ENCODE measurements at places on chromosomes 3 and 15. TPM values are rescaled to one million over a fixed set of nuclear protein-coding genes. Genes with fewer than 3 reads are reported as not detected.
A peak's percentile ranks its signal among the peaks of the same experiment; 100 is the strongest.

GRCh38 chr15:68570974-68571373 is 7.8 kb upstream of the CORO2B start:
- H3K4me3 ChIP-seq: no peak overlapping the region
- no peaks in the 10 kb centered on the region for H3K36me3 ChIP-seq
- H3K27me3 ChIP-seq: no peaks in the 10 kb centered on the region
- H3K4me1 ChIP-seq: no peaks in the 10 kb centered on the region
- no peak overlapping the region for H3K27ac ChIP-seq
- DNase-seq: no peak

DNA sequence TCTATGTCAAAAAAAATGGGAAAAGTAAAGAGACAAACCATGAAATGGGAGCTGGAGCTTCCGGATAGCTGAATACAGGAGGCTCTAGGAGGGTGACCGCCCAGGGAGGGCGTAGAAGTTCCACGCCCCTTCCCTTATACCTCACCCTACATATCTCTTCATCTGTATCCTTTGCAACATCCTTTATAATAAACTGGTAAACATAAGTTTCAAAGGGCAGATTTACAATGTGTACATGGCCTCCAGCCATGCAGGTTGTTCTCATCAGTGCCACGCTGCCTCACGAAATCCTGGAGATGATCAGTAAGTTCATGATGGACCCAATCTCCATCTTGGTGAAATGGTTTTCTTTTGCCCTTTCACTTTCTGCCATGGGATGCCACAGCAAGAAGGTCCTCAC is 121.8 kb downstream of the OSBPL10 start:
- H3K27ac ChIP-seq: no peak overlapping the region
- DNase-seq: no peak
- H3K4me1 ChIP-seq: no peaks in the 10 kb centered on the region
- H3K4me3 ChIP-seq: no peak overlapping the region

GRCh38 chr3:49806850-49807249 is 3.8 kb downstream of the INKA1 start:
- H3K27me3 ChIP-seq: peaks cover 7% of the 10 kb centered on the region
- no peak overlapping the region for H3K4me3 ChIP-seq
- H3K27ac ChIP-seq: no peak overlapping the region
- H3K4me1 ChIP-seq: peaks cover 5% of the 10 kb centered on the region
- no peak for DNase-seq

- no peaks in the 10 kb centered on the region for H3K27me3 ChIP-seq
- DNase-seq: no peak
- no peak overlapping the region for H3K4me3 ChIP-seq
- H3K27ac ChIP-seq: no peak overlapping the region
- no peaks in the 10 kb centered on the region for H3K36me3 ChIP-seq
Observed at GRCh38 chr3:99118381-99118780, 216.9 kb upstream of the DCBLD2 start.

GRCh38 chr15:62584301-62585235 is 419.5 kb upstream of the C2CD4B start:
- DNase-seq: no peak
- peaks cover 3% of the 10 kb centered on the region for H3K4me1 ChIP-seq
- H3K4me3 ChIP-seq: no peak overlapping the region

DNA sequence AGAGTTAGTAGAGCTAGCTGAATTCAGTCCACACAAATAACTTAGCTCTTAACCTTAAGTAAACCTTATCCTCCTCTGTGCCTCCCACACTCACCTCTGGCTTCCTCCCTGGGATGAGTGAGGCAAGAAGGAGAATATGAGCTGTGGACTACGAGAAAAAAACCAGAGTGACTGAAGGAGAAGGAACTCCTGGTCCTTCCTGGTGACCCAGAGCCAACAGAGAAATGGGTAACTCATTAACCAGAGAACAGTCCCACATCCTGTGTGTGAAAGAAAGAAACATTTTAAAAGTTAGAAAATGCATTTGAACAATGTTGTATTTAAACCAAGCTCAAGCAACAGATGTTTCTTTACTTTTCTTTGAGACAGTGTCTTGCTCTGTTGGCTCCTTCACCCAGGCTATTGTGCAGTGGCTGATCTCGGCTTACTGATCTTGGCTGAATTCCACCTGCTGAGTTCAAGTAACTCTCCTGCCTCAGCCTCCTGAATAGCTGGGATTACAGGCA is 27.5 kb upstream of the FAM81A start:
- no peak overlapping the region for H3K4me3 ChIP-seq
- no peaks in the 10 kb centered on the region for H3K27me3 ChIP-seq
- peak overlapping the region; percentile 75 for H3K27ac ChIP-seq
- H3K4me1 ChIP-seq: no peaks in the 10 kb centered on the region
- no peaks in the 10 kb centered on the region for H3K36me3 ChIP-seq

GRCh38 chr15:58760385-58761009 is 10.6 kb upstream of the MINDY2 start:
- no peak overlapping the region for H3K27ac ChIP-seq
- no peaks in the 10 kb centered on the region for H3K27me3 ChIP-seq
- no peak for DNase-seq

DNA sequence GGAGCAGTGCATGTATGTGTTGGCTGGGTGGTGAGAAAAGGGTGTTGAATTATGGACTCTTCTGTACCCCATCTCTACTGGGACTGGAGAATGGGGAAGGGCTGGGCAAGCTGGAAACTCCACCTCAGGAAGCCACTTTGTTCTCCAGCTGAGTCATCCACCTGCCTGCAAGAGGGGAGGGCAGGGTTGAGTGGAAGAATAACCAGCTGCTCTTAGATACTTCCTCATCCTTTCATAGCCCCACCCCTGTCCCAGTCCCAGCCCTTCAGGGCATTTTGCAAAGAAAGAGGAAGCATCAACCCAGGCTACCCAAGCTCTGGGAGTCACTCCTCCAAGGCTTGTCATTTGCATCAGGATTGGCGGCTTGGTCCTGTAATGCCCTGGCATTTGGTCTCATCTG is 33.1 kb downstream of the RAB11A start:
- no peaks in the 10 kb centered on the region for H3K4me1 ChIP-seq
- no peaks in the 10 kb centered on the region for H3K27me3 ChIP-seq
- peak; percentile 86 for DNase-seq
- peak overlapping the region; percentile 18 for H3K27ac ChIP-seq
- H3K36me3 ChIP-seq: no peaks in the 10 kb centered on the region

ZNF385D gene
- 1.5 TPM for total RNA-seq

DNA sequence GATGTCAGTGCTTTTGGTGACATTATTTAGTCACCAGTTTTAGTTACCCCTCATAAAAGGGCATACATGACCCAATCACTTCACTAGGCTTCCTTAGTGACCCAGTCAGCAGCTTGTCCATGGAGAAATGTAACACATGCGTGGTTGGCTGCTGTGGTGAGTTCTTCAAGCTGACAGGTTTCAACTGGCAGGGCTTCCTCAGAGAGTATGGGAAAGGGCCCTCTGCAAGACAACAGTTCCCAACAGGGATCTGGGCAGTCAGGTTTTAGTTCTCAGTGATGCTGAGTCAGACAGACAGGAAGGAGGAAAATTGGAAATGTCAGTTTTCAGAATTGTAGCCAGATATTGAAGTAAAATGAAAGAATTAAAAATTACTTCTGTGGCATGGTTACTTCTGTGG is 282.5 kb downstream of the TBL1XR1 start:
- no peak for DNase-seq
- no peak overlapping the region for H3K4me3 ChIP-seq
- H3K4me1 ChIP-seq: no peaks in the 10 kb centered on the region
- H3K27me3 ChIP-seq: no peaks in the 10 kb centered on the region
- H3K27ac ChIP-seq: no peak overlapping the region

GRCh38 chr15:68283401-68283800 is 5.9 kb downstream of the FEM1B start:
- H3K4me1 ChIP-seq: peaks cover 5% of the 10 kb centered on the region
- DNase-seq: no peak
- no peaks in the 10 kb centered on the region for H3K36me3 ChIP-seq
- H3K4me3 ChIP-seq: no peak overlapping the region
- no peak overlapping the region for H3K27ac ChIP-seq

DNA sequence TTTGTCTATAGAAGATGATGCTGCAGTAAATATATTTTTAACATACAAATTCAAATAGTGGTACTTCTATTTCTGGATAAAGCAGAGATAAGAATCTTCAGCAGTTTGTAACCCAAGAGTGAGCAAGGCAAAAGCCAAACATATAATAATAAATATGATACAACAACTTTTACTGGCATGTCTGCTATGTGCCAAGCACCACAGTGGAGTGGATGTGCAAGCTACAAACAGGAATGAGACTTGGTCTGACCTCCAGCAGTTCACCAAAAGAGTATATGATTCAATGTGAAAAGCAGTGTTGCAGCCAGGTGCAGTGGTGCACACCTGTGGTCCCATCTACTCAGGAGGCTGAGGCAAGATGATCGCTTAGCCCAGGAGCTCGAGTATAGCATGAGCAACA is 395.6 kb downstream of the EPHB1 start:
- no peak for DNase-seq
- no peak overlapping the region for H3K4me3 ChIP-seq
- H3K27me3 ChIP-seq: no peaks in the 10 kb centered on the region
- no peaks in the 10 kb centered on the region for H3K4me1 ChIP-seq

UNC13C gene
- 0.13 TPM for total RNA-seq
